ENCODE measurements at places on chromosomes 7 and 10.

- DNase-seq = no peak
These were observed 4.2 kb upstream of the NKX1-2 start for GRCh38 chr10:124453960-124454610.

DNA sequence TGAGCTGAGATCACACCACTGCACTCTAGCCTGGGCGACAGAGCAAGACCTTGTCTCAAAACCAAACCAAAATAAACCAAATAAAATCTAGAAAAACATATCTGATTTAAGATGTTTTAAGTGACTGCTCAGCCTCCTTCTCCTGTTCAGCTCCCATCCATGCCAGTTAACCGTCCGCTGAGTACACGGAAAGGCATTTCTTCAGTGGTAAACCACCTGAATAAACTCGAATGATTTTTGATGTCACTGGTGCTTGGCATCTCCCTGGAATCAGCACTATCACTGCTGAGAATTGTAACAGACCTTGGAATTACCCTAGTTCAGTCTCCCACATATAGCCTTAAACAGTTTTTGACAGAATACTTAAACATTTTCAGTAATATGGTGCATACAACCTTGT is 24.1 kb upstream of the NRCAM start:
- no peak for DNase-seq

- DNase-seq = no peak
These were observed 75.3 kb downstream of the HIBADH start for GRCh38 chr7:27587429-27587828.

DNA sequence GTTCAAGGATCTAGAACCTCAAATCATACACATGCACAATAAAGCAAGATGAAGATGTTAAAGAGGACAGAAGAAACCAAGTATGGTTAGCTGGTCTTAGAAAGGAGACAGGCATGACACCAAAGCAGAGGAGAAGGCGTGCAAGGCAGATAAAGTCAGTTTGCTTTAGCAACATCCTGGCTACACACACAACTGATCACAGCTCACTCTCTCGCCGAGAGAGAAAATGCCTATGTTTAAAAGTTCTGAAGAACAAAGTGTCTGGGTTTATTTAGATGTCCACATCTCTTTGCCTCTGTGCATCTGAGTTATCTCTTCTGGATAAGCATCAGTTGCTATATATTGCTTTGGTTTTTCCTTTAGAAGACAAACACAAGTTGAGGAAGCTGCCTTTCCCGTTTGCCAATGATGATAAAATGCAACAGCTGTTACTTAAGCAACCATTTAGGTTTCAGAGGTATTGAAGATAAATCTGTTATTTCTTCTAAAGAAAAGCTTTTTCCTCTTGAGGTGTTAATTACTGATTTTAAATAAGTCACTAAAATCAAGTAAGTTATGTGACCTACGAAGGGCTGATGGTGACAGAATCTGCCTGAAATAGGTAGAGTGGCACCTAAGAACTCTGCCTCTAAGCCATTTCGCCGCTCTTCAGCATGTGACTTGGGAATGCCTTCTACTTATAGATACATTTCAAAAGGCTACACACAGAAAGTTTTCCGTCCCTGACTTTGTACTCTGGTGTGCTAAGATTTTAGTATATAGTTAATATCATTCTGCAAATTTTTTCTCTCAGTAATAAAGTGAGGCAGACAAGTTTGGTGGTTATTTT is 146.2 kb upstream of the ASAH2 start:
- no peak for DNase-seq

- no peak for DNase-seq
These were observed 125.4 kb downstream of the PFKFB3 start for GRCh38 chr10:6327961-6328698.

GRCh38 chr10:131358741-131359442 is 47.4 kb upstream of the TCERG1L start:
- DNase-seq = no peak

Data from CD4-positive, alpha-beta T cell treated with Interleukin-10 for 1 hour (primary cell).